NT2/D1 (cell line): ENCODE measurements at places on chromosomes 6 and 20.

GRCh38 chr6:333379-334002 lies 41.2 kb downstream of the DUSP22 start:
- DNase-seq = no peak

GRCh38 chr6:34146801-34147592 lies 1.1 kb upstream of the GRM4 start:
- DNase-seq = no peak

- no peak for DNase-seq
Observed at GRCh38 chr20:9311132-9311531, 203.3 kb upstream of the LAMP5 start.

DNA sequence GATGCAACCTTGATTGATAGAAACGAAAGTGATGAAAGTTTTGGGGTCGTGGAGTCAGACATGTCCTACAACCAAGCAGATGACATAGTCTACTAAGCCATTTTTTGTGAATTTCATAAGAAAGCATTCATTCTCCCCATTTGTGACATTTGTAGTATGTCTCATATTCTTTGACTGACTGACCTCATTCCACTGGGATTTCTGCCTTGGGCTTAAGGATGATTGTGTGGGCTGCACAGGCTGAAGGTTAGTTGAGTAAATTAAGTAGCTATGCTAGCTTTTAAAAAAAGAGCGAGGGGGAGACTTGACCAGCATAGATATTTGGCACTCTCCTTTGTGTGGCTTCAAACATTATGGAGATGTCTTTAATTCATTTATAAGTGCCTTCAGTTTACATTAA lies 28.9 kb downstream of the STMND1 start:
- DNase-seq = no peak

- DNase-seq = no peak
Observed at GRCh38 chr6:43878127-43878634, 108.2 kb downstream of the VEGFA start.

GRCh38 chr6:124423621-124424020 lies 538.6 kb upstream of the RNF217 start:
- DNase-seq = no peak

DNA sequence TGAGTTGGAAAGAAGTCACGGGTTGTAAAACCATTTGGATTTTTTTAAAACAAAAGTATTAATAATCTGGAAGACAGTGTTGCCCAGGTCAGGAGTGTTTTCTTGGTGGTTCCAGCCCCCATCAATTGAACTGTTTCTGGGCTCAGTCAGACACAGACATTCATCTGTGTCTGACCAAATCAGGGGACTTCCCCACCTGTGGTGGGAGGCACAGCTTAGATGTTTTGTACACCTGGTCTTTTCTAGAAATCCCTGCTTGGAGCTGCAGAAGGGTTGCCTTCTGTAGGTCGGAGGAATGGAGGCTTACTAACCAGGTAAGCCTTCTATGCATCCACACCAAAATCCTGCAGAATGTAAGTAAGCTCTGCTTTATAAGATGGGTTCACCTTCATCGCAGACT lies 63.6 kb downstream of the CDS2 start:
- DNase-seq = no peak

DNA sequence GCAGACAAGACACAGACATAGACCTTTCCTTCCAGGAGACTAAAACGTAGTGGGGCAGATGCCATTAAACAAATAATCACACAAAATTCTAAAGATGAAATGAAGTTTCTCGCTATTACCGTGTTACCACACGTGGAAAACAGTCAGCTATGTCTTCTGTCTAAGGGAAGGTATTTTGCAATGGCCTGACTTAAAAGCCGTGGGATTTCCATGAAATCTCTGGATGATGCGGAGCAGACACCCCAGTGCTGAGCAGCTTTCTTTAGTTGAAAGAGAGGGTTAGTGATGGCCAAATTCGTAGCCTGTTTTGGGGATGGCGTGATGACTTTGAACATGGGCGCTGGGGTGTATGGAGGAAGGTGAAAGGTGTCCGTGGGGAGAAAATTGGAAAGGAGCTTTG lies 281.8 kb downstream of the NRN1 start:
- DNase-seq = no peak

GRCh38 chr20:56391596-56392131 lies 351 bp downstream of the AURKA start:
- no peak for DNase-seq

GRCh38 chr6:94735270-94735669 lies 842.1 kb upstream of the MANEA start:
- no peak for DNase-seq

DNA sequence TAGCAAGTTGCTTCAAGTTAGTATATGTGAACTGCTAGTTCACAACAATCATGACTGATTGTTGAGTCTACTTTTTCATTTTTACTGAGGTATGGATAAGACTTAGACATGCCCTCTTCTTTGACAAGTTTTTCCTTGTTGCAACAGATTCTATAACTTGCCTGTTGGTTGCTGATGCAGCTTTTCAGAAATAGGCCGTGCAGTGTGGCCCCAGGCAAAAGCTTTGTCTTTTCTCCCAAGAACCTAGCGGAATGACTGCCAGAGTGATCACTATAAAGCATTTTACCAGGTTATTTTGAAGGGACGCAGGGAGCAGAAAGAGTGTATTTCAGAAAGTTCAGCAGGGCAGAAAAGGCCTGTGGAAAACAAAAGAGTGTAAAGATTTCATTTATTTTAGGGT lies 16.0 kb downstream of the HECA start:
- DNase-seq = no peak
